ENCODE measurements at places on chromosomes 12 and 14.

DNA sequence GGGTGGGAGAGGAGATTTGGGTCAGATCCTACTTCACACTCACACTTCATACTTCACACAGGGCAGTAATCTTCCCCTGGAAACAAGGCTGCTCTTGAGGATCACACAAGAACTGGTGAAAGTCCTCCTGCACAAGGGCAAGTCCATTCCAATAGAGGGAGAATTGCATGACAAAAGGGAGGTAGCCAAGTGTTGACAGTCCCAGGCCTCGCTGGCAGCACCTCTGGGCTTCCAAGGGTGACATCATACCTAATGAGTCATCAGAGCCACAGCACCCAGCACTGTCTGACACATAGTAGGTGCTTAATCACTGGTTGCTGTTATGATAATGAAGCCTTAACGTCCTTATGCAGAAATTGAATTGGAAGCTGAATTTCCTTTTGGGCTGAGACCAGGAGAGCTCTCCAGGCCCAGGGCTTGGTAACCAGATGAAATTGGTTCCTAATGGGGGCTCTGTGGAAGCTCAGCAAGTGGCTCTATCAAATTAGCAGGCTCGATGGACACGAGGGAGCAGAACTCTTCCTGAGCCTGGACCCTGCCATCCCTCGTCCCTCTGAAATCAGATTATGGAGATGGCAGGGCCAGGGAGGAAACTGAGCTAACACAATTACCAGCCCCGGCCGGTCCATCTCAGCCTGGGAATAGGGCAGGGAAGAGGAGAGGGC is 58.8 kb upstream of the ACTN1 start:
- no peak for DNase-seq

GRCh38 chr14:73888460-73888725 is 1.7 kb downstream of the ZNF410 start:
- no peak for DNase-seq

DNA sequence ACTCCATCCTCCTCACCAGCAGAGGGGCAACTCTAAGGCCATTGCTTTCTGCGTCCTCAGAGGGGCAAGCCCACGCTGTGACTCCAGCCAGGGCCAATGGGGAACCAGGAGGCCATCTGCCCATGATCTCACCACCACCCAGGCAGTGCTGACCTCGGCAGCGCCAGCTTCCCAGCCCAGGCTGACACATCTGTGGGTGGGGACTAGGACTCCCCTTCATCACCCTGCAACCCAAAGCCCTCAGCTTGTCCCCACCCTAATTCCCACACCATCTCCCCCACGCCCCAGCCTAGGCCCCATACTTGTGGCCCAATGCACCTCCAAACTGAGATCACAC is 58.6 kb downstream of the VWF start:
- DNase-seq = no peak

DNA sequence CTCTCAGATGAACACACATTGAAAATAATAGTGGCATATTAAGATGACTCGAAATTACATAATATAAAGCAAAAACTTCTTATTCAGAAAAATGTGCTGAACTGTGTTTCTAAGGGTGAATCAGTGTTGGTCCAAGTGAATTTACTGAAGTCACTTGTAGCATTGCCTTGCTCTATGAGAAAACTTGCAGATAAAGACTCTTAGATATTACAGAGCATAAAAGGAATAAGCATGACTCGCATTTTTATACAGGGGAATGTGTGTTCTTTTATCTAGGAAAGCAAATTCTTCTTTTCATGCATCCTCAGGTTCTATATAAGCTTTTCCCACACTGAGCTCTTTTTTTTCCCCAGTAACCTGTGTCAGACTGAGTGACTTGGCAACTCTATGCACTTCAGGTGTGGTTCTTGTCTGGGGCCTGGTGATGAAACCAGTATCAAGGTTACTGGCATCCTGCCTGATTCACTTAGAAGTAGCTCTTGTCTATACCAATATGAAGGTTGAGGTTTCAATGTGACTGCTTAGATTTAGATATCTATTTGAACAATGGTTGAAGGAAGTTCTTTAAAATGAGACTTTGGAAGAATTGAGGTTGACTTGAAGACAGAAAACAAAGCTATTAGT is 76.1 kb downstream of the OTOGL start:
- peak; percentile 38 for DNase-seq

DNA sequence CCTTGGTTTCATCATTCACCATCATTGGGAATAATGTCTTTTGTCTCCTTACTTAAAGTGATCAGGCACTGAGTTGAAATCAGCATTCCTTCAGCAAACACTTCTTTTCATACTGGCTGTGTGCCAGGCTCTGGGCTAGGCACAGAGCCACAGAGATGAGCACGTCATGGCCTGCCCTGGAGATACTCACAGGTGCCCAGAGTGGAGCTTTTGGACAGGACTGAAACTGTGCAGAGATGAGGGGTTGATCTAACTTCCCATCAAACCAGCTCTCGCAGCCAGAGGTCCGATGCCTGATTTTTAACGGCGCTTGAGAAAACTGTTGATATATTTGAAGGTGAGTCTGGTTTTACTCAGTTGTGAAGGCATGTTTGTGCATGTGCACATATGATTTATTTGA is 43.1 kb downstream of the CACNA1C start:
- DNase-seq = no peak

GRCh38 chr12:63897931-63898330 is 53.4 kb downstream of the SRGAP1 start:
- DNase-seq = no peak

DNA sequence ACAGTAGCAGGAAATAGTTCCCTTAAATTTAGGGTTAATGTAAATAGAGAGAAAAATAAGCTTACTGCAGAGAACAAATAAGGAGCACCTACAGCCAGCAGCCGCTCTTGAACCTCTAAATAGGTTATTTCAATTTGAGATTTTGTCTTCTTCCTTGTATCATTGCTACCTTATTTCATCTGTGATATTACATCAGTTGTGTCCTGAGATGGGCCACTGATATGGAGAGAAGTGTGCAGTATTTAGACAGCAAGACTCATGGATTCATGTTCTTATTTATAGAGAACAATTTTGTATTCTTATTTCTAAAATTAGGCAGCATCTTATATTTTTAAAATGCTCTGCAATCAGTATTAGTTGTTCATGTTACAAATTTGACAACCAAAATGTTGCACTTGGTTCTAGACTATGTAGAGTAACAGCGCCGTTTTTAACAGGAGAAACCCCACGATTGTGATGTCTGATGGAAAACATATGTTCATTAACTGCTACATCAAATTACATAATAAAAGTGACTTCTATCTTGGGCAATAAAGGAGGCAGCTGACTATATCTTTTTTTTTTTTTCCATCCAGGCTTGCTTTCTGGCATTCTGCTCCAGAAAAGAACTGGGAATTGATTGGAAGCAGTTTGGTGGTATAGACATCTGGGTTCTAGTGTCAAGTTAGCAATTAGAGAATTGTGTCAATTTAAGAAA is 117.9 kb downstream of the CAND1 start:
- DNase-seq = no peak

GRCh38 chr14:57078054-57078453 is 190.7 kb downstream of the EXOC5 start:
- DNase-seq = no peak

DNA sequence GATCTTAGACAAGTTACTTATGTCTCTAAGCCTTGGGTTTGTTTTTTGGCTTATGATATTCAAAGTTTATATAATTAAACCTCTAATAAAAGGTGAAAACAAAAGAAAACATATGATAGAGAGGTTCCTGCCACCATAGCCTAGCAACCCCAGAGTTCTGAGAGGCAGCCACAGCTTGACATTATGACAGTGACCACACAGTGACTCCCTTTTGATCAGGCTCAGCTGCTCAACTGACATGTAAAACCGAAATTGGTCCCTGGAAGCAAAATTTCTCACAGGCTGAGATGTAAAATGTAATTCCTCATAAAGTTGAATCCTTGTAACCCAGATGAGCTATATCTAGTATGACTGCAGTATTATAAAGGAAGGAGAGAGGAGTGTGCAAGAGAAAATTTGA is 108.5 kb downstream of the GCH1 start:
- no peak for DNase-seq

GRCh38 chr14:38158468-38158867 is 49.2 kb upstream of the SSTR1 start:
- DNase-seq = no peak

DNA sequence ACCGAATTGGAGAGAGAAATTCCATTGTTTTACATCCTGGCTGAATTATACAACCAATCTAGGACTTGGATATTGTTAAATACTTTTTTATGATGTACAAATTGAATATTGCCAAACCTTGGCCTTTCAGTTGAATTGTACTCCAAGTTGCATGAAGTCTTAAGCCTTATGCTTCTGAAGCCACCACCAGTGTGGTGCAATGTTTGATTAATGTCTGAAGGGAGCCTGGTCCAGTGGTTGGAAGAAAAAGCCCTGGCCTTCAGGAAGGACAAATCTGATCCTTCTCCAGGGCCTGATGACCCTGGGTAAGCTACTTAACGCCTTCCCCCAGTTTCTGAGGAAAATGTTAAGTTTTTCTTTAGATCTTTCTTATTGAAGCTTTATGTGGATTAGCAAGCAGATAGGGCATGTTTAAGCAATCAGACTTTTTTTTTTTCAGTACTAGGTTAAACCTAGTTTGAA is 72.0 kb downstream of the PAPOLA start:
- DNase-seq = no peak

DNA sequence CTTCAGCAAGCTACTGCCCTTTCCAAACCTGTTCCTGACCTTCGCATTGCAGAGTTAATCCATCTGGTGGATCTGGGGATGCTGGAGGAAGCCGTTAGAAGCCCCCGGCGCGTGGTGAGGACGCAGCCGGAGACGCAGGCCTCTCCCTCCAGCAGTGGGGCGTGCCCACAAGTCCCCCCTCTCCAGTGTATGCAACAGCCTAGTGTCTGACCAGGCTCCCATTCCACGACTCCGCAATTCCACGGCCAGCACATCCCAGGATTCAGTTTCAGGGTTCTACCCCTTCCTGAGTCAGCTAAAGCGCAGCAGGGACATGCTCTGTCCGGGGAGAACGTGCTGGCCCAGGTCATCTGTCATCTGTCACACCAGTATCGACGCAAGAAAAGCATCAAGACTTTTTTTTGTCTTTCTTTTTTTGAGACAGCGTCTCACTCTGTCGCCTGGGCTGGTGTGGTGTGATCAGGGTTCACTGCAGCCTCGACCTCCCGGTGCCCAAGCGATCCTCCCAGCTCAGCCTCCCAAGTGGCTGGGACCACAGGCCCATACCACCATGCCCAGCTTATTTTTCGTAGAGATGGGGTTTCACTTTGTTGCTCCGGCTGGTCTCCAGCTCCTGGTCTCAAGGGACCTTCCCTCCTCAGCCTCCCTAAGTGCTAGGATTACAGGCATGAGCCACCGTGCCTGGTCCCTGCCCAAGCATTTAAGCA is 8.0 kb upstream of the DYNC1H1 start:
- no peak for DNase-seq

DNA sequence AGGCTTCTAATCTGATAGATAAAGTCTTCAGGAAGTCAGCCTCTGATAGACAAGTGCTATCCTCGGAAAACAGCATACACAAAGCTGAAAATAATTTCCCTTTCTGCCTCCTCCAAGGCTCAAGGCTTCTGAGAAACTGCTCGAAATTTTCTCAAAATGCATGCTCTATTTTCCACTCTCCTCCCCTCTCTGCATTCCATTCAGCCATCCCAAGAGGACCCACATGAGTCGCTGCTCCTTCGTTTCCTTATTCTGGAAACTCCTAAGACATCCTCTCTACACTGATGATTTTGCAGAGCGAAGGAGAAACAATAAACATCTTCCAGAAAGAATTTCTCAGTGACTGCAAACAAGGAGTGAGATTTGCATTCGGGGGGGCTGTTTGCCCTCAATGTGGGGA is 92.2 kb upstream of the SFSWAP start:
- no peak for DNase-seq

GRCh38 chr12:10190558-10191388 is 11.9 kb downstream of the TMEM52B start:
- peak; percentile 62 for DNase-seq

GRCh38 chr12:15209782-15210181 is 11.4 kb downstream of the RERG start:
- no peak for DNase-seq

DNA sequence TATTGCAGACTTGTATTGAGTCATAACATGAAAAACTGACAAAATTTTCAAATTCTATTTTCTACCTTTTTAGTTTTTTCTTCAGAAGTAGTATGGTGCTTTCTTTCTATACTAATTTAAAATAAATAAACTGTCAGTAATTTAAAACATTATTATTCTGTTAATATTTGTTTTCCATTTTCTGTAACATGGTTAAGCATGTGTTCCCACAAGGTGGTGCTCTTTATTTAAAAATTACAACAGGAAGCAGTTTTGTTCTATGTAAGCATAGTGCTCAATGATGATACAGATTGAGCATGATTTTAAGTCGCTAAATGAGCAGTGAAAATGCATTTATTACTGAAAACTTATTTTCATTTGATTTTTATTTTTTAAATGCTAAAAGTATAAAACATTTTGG is 114.6 kb downstream of the PPFIA2 start:
- peak; percentile 31 for DNase-seq

DNA sequence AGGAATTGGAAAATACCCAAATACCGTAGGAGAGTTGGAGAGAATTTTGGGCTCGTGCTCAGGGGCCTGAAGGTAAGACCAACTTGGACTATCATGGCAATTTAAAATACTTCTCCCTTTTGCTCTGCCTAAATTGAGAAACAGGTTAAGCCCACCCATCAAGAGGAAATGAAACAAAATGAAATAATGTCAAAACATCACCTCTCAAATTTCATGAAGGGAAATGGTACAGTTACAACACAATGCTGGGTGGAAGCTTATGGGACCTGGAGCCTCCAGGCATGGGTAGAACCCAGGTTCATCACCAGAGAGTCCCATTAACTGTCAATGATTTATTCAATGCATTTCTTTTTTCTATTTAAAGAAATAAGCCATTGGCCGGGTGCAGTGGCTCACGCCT is 33.7 kb downstream of the FOS start:
- DNase-seq = no peak

GRCh38 chr14:21455592-21455911 is 371 bp downstream of the CHD8 start:
- DNase-seq = no peak

GRCh38 chr12:57046086-57046791 is 3.7 kb downstream of the MYO1A start:
- DNase-seq = no peak

DNA sequence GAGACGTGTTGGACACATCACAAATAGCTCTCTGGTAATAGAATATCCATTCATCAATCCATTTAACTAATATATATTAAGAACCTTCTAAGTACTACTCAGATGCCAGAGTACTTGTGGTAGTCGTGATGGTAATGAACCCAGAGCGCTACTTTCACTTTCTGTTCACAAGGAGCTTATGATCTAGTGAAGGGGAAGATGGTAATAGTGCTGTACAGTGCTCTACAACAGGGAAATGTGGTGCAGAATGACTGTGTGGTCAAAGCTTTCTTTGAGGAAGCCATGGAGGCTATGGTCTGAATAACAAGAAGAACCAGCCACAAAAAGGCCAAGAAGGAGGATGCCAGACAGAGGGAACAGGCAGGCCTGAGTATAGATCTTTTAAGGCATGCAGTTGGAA is 212.0 kb downstream of the PTPRO start:
- DNase-seq = peak; percentile 58

- DNase-seq = no peak
Observed at GRCh38 chr12:117011988-117012805, 87.0 kb downstream of the TESC start.

GRCh38 chr12:67523538-67523937 is 125.0 kb upstream of the DYRK2 start:
- no peak for DNase-seq

- DNase-seq = no peak
Observed at GRCh38 chr12:19285793-19286448, 153.4 kb upstream of the AEBP2 start.

GRCh38 chr14:101927859-101928258 is 36.5 kb upstream of the DYNC1H1 start:
- no peak for DNase-seq

Data from activated CD4-positive, alpha-beta T cell treated with anti-CD3 and anti-CD28 coated beads, Interleukin-2, Interleukin-6, amounts not matched to agents 100 ng/mL and 50 ng/mL, durations not matched to agents 16 hours and 8 hours (primary cell).